ENCODE measurements at places on chromosomes 2 and 18.

DNA sequence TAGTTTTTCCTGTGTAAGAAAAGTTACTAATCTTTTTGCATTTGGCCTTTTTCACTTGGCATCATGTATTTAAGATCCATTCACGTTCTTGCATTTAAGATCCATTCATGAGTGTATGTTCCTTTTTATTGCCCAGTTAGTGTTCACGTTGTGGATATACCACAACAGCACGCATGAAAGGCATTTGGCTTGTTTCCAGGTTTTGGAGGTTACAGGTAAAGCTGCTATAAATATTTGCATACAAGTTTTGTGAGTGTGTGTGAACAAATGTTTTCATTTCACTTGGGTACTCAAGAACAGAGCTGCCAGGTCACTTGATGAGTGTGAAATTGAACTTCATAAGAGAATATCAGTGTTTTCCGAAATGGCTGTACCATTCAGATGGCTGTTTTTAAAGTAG lies 121.2 kb downstream of the CCBE1 start:
- DNase-seq = no peak

GRCh38 chr2:25002066-25002465 lies 30.3 kb upstream of the DNAJC27 start:
- DNase-seq = no peak

- DNase-seq = no peak
Measured at GRCh38 chr2:222293660-222294630, 4.9 kb downstream of the PAX3 start.

GRCh38 chr2:68046642-68047240 lies 16.1 kb downstream of the C1D start:
- no peak for DNase-seq

DNA sequence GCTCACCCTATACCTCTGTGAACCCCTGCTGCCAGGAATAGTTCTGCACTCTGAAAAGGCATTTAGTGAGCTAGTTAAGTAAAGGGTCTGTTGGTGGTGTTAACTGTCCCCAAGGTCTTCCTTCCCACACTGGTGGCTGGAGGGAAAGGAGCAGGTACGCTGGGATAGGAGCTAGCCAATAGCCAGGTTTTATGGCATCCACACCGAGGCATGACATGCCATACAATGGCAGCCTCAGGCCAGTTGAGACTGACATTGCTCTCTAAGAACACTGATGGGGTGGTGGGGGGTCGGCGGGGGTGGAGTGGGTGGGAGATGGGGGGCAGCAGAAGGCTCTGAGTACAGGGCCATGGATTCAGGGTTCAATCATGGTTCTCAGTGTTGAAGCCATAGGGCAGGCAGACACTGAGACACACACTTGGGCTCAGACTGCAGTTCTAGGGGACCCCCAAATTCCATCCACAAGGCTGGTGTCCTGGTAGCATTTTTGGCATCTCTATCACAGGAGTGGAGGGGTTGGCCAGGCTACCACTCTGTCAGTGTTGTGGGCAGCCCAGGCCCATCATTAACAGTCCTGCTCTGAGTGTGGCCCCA lies 136.0 kb downstream of the CTIF start:
- no peak for DNase-seq

DNA sequence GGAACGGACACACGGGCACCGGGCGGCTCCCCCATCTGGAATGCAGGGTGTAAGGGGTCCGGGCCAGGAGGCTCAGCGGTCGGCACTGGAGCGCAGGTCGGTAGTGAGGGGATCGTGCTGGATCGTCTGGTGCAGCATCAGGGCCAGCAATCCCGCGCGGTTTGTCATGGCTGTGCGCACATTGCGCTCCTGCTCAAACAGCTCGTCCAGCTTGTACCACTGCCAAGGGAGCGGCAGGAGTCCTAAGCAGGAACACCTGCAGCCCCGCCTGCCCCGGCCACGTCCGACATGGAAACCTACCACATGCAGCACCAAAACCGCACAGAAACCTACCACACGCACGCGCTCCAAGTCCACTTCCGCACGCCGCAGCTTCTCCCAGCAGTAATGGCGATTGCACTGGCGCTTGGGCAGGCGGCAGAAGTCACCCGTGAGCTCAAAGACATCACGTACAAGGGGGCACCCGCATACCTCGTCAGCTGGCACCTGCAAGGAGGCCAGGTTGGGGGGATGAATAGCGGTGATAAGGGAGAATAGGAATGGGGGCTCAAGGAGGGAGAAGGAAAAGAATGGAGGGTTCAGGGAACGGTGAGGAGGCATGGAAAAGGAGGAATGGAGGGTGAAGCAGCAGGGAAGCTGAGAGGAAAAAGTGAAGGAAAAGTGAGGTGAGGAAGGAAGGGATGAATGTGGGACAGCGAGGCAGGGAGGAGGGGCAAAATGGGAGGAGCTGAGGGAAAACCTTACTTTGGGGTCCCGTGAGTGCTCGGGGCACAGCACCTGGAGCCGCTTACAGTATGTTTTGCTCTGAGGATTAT lies 1.4 kb upstream of the MBD1 start:
- no peak for DNase-seq

- no peak for DNase-seq
Measured at GRCh38 chr2:239932881-239933735, 92.0 kb downstream of the NDUFA10 start.

- DNase-seq = no peak
Measured at GRCh38 chr2:160253440-160254188, 53.5 kb upstream of the ITGB6 start.

GRCh38 chr18:2337552-2338141 lies 233.7 kb downstream of the METTL4 start:
- peak; percentile 77 for DNase-seq

DNA sequence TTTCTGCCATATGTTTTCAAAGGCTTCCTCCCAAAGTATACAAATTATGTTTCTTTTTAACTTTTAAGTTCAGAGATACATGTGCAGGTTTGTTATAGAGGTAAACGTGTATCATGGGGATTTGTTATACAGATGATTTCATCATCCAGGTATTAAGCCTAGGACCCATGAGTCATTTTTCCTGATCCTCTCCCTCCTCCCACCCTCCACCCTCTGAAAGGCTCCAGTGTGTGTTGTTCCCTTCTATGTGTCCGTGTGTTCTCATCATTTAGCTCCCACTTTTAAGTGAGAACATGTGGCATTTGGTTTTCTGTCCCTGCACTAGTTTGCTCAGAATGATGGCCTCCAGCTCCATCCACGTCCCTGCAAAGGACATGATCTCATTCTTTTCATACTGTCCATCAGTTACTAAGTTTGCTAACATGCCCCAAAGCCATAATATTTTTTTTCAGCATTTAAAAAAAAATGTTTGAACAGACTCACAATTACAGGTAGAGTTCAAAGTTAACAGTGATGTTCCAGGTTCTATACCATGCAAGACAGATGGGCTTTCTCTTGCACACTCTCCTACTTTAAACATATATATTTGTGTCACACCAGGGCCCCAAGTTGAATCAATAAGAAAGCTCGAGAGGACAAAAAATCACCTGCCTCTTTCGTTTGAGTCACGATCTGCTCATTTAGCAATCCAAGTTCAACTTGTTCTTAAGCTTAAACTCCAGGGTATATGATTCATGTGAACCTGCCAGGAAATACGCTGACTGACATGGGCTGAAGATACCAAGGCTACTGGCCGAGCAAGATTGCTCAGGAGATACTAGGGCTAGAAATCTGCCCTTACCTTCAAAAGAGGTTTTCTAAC lies 77.6 kb downstream of the AP1S3 start:
- no peak for DNase-seq

GRCh38 chr18:48799724-48800315 lies 150.9 kb downstream of the SMAD7 start:
- DNase-seq = no peak

GRCh38 chr2:196215376-196215775 lies 44.0 kb upstream of the STK17B start:
- DNase-seq = peak; percentile 21

DNA sequence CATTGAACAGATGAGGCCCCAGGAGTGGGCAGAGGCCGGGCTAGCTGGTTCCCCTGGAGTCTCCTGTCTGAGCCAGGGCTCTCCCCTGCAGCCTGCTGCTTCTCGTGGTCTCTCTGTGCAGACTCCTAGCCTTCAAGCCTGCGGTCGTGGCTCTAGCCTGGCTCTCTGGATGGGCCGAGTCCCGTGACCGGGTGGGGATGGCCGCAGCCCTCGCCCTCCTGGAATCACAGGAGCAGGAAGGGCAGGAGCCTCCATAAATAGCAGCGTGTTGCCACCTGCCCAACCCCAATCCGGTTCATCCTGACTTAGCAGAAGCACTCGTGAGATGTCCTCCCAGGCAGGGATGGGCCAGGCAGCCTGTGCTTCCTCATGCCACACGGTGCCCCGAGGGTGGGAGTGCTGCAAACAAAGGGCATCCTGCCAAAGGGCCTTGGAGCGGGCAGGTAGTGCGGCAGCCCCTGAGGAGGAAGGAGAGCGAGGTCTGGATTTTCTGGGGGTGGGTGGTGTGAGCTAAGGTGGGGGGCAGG lies 43.9 kb downstream of the FOSL2 start:
- no peak for DNase-seq

- no peak for DNase-seq
Measured at GRCh38 chr2:33678436-33678835, 79.3 kb upstream of the FAM98A start.

- no peak for DNase-seq
Measured at GRCh38 chr18:4987452-4988405, 209.3 kb downstream of the AKAIN1 start.

- DNase-seq = no peak
Measured at GRCh38 chr2:28160986-28161425, 231.7 kb upstream of the FOSL2 start.

- DNase-seq = no peak
Measured at GRCh38 chr2:107325981-107326786, 440.2 kb upstream of the ST6GAL2 start.

DNA sequence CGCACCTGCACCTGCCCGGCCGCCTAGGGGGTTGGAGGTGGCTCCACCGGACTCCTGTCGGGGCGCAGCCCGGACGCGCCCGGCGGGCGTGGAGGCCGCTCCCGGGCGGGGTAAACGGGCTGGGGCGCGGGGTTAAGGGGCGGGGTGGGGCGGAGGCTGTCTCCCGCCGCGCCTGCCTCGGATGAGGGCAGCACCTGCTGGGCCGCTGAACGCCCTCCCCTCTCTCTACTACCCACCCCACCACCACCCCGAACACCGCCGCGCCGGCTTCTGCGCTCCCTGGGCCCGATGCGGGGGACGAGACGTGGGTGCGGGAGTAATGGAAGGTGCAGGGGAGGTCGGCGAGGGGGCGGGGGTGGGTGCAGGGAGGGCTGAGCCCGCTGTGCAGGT lies 224.8 kb upstream of the ID2 start:
- DNase-seq = no peak

DNA sequence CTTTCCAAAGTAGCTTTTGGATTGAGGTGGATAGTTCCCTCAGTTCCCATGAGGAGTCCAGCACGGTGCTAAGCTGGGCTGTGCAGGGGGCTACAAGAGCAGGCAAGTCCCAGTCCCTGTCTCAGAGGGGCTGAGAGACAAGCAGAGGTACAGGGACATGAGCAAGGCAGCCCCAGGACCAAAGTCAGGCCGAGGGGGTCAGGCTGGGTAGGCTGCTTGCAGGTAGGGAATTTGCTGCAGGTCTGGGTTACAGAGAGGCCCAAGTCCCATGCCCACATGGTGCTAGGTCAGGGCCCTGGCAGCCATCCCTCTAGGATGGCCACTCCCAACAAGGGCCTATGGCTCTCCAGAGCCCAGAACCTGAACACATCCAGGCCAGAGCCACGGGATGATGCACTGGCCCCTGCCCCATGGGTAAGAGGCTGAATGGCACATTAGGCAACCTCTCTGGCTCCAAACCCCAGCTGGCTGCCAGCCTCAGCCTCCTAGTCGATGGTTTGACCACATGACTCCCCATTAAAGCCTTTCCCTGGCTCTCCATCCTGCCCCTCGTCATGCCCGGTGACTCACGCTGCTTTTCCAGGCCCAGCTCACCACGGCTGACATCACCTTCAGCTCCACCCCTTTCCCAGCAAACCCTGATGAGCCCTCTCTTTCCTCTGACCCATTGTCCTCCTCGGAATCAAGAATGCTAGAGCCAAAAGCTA lies 83.7 kb downstream of the SDC1 start:
- no peak for DNase-seq

- DNase-seq = no peak
Measured at GRCh38 chr18:79510731-79511241, 115.1 kb downstream of the NFATC1 start.

DNA sequence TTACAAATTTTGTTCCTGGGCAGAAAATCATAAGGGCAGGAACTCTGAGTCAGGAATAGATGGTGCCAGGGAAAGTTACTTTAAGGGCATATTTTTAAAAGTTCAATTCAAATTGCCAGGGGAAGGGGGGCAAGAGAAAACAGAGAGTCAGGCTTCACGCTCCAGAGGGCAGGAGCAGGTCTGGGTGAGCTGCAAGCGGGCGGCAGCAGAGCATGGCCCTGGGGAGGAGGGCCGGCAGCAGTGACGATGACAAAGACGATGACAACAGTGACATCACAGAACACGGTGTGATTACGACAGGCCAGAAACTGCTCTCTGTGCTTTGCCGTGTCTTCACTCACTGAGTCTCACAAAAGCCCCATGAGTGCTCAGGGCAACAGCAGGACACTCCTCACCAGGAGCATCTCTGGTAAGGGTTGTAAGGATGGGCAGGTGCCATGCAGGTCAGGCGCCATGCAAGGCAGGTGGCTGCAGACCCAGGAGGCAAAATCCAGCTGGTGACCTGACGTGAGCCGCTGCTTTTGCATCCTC lies 23.3 kb downstream of the CHST10 start:
- no peak for DNase-seq

GRCh38 chr18:6482198-6482977 lies 67.7 kb upstream of the L3MBTL4 start:
- DNase-seq = peak; percentile 3

GRCh38 chr18:39435996-39436395 lies 1870.4 kb upstream of the CELF4 start:
- no peak for DNase-seq

DNA sequence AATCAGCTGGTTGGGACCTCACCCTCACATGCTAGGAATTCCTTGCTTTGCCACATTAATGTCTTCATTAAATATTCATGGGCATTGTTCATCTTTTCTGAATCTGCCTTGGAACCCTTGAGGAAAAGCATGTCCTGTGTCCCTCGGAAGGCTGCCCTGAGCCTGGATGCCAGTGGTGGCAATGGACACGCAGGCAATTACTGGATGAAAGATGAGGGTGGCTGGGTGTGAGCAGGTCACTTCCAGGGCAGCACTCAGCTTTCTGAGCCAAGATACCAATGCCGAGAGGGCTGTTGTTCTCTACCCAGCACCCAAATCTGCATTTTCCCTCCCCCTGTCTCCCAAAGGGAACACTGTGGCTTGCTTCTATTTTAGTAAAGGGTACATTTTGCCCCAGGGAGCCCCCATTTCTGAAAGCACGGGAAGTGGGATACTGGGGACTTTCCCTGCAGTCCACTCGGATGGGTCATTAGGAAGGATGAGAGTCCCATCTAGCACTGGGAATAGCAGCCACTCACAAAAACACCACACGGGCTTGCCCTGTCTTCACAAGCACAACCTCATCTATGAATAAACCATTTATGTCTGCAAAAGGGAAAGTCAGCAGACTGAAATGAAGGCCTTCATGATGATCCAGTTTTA lies 234.8 kb downstream of the SOX11 start:
- DNase-seq = no peak

GRCh38 chr18:38006541-38006940 lies 440.9 kb upstream of the CELF4 start:
- DNase-seq = no peak

GRCh38 chr18:27008575-27008974 lies 143.1 kb upstream of the AQP4 start:
- DNase-seq = no peak

- DNase-seq = no peak
Measured at GRCh38 chr18:49658823-49659404, 97.1 kb downstream of the LIPG start.

- no peak for DNase-seq
Measured at GRCh38 chr2:20935168-20935775, 108.6 kb downstream of the APOB start.
